ENCODE measurements at places on chromosomes 3 and 15.

GRCh38 chr15:77510066-77511057 is 89.7 kb downstream of the HMG20A start:
- DNase-seq, result no peak

GRCh38 chr3:64743156-64743886 is 55.5 kb upstream of the ADAMTS9 start:
- no peak for DNase-seq

DNA sequence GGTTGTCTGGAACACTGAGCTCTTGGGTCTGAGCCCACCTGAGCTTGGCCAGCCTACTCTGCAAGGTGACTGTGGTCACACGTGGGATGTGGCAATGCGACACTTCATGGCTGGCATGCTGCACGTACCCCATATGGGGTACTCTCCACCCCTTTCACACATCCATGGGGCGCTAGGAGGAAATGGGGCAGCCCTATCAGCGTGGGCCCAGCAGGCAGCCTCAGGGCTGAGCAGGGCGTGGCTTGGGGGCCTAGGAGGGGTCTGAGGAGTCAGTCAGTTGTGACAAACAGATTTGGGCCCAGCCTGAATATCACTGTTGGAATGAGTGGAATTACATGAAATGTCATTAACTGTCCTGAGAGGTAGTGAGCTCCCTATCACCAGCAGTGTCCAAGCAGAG is 82.3 kb upstream of the LINGO1 start:
- DNase-seq, result no peak

GRCh38 chr3:99536555-99537314 is 101.7 kb upstream of the COL8A1 start:
- DNase-seq, result no peak

GRCh38 chr3:84318273-84318809 is 640.4 kb upstream of the CADM2 start:
- DNase-seq, result no peak

DNA sequence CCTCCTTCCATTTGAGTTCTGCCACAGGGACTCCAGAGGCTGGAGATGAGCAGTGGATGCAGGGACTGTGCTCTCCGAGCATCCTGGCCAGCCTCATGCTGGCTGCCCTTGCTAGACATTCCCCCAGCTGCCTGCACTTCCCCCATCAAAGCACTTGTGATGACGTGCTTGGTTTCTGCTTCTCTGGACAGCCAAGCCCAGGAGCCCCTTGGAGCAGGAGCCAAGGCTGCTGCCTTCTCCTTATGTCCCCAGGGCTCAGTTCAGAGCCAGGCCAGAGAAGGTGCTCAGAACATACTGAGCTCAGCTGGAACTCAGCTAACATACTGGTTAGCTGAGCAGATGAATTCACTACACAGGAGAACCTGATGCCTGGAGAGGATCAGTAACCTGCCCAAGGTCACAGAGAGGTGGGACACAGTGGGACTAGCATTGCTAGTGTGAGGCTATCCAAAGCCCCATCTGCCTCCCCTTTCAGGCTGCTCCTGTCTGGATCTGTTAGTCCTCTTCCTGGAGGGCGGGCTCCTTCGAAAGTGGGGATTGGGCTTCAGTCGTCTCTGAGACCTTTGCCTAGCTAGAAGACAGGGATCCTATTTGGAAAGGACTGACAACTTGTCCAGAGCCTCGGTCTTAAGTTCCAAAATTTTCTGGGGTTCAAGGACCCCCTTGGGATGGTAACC is 4.3 kb downstream of the PCBP4 start:
- DNase-seq, result no peak

- no peak for DNase-seq
These were observed 93.3 kb downstream of the OXNAD1 start for GRCh38 chr3:16358336-16358735.

DNA sequence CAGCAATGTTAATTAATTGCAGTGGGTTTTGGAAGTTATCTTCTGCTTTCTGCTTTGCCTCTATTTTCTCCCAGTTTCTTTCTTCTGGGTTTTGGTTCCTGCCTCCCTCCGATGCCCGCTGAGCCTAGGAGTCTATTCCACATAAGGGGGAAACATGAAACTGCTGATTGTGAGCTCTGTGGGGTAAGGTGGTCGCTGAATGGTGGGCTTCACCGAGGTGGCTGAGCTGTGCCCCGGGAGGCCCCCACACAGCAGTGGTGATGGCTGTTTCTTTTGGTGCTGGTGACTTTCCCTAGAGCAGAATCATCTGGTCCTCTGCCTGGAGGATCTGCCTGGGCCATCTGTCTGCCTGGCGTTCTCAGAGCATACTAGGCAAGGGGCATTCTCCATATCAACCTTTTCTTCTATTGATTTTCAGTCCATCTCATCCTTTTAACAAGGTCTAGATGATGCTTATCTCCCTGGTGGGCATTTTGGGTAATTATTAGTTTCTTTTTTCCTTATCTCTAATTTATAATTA is 68.8 kb upstream of the ATP2B2 start:
- no peak for DNase-seq

GRCh38 chr3:111668888-111669488 is 73.8 kb upstream of the ZBED2 start:
- DNase-seq, result no peak

- DNase-seq, result no peak
These were observed 7.3 kb downstream of the PRKCD start for GRCh38 chr3:53168175-53168923.

- no peak for DNase-seq
These were observed 252.9 kb downstream of the SHQ1 start for GRCh38 chr3:72595376-72595775.

DNA sequence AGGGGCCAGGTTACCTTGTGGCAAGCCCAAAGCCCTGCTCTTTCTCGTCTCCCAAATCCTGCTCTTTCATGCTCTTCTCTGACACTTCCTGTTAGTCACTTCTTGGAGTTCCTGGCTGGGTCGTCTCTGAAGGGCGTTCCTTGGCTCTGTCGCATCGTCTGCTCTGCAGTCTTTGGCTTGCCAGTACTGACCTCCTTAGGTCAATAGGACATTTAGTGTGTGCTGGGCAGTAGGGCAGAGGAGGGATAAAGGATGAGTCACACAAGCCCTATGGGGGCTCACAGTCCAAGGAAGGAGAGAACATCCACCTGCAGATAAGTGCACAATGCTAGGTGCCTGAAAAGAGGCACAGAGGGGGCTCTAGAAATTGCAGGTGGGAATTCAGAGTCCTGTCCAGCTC is 87.5 kb downstream of the FAM43A start:
- no peak for DNase-seq

- DNase-seq, result no peak
These were observed 29.3 kb upstream of the SLCO3A1 start for GRCh38 chr15:91824256-91824655.

DNA sequence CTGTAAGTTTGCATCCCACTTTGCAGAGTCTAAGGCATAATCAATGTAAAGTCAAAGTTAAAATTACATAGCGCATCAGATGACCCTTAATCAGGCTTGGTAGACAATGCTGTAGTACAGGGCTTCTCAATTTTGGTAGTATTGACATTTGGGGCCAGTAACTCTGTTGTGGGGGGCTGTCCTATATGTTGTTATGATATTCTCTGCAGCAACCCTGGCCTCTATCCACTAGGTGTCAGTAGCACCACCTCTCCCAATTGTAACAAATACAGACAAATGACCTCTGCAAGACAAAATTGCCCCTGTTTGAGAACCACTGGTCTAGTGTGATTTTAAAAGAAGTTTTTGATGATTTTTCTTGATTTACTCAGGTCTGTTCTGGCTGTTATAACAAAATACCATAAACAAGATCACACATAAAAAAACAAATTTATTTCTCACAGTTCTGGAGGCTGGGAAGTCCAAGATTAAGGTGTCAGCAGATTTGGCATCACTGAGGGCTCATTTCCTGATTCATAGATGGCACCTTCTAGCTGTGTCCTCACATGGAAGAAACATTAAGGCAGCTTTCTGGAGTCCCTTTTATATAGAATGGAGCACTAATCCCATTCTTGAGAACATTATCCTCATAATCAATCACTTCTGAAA is 37.6 kb upstream of the SLC9A9 start:
- DNase-seq, result no peak

GRCh38 chr3:54066253-54066652 is 56.1 kb upstream of the CACNA2D3 start:
- no peak for DNase-seq

DNA sequence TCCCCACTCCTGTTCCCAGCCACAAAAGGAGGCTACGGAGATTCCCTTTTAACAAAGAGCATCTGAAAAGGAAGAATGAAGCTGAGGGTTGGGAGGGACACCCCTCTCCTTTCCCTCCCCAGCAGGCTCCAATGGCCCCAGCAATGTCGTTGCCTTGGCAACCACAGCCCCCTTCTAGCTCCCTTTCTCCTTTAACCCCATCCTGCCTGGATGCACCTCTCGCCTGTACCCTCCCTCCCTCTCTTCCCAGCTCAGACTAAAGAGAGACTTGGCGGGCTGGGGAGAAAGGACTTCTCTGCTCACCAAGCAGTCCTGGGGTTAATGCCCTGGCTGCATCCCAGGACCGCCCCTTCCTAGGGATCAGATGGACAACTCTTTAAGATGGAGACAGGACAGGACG is 7.1 kb upstream of the RPL29 start:
- DNase-seq, result no peak

GRCh38 chr3:119597548-119598288 is at the start of gene PLA1A:
Gene PLA1A, plus strand, starts transcription at chr3:119597885. Its CDS starts 29 bp downstream, at chr3:119597914.
- DNase-seq, result no peak

GRCh38 chr15:76898102-76898501 is 7.0 kb downstream of the SCAPER start:
- DNase-seq, result no peak

DNA sequence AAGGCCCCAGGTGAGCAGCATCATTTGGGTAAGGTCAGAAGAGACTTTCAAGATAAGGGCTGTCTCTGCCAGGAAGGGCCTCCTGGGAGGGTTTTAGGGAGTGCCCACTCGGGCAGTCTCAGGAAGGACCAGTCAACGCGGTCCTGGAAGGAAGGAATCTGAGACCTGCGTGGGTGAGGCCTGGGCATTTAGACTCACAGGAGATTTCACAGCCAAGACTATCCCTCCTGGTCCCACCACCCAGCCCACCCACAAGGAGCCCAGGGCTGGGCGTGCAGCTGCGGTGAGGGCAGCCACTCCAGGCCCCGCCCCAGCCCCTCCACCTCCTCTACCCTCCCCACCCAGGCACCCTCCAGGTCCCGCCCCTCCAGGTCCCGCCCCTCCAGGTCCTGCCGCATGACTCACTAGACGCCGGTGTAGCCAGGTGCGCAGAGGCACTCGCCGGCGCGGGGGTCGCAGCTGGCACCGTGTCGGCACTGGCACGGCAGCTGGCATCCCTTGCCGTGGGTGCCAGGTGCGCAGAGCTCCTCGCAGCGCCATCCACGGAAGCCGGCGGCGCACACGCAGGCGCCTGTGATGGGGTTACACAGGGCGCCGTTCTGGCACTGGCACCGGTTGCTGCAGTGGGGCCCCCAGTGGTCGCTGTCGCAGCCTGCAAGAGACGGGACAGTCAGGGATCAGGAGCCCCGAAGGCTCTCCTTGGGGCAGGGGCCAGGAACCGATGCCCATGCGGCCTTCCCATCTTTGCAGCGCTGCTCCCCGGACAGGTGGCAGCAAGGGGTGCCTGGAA is 112.7 kb downstream of the RAB11A start:
- peak; percentile 59 for DNase-seq

DNA sequence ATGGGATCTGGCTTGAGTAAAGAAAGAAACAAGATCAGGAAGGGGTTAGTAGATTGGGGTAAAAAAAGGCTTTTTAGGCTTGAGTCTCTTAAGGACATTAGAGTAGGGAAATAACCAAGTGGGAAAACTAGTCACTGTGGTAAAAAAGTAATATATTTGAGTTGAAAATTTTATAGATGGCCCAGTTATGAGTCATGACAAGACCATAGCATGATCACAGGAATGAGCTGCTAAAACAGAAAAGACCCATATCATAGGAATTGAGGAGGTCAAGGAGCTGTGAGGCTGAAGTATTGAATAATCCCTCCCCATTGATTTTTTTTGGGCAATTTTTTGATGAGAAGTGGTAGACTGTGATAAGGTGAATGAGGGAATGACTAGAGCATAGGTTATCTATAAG is 69.2 kb upstream of the TBC1D5 start:
- no peak for DNase-seq

DNA sequence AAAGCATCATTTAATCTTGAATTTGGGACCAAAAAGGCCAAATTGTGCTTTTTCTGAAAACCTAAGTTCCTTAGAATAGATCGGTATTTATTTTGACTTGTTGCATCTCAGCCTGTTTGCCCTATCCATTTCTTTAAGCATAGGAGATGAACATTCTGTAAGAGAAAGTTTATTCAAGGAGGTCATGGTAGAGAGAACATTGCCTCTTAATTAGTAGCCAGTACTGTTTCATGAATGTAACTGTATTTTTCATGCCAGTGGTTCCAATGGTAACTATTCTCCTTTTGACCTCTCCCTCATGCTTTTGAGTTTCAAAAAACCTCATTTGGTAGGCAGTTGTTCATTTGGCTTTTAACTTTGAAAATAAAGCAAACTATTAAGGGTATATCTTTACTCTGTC is 55.4 kb downstream of the ARMC8 start:
- no peak for DNase-seq

- no peak for DNase-seq
These were observed 223.3 kb downstream of the FOXP1 start for GRCh38 chr3:71360180-71360579.

DNA sequence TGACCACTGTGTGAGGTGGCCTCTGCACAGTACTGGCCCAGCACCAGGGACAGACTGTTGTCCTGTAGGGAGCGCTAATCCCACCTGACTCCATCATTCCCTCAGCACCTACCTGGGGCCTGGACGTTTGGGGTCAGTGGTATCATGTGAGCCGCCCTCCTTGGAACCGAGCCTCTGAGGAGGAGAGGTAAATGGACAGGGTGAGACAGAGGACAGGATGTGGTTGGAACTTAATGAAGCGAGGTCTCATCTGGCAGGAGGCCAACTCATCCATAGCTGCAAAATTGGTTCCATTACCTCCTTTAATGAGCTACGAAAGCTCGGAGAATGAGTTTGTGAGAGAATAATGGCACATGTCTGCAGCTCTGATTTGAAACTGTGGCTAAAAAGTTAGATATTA is 13.9 kb downstream of the MAPKAPK3 start:
- DNase-seq, result no peak

DNA sequence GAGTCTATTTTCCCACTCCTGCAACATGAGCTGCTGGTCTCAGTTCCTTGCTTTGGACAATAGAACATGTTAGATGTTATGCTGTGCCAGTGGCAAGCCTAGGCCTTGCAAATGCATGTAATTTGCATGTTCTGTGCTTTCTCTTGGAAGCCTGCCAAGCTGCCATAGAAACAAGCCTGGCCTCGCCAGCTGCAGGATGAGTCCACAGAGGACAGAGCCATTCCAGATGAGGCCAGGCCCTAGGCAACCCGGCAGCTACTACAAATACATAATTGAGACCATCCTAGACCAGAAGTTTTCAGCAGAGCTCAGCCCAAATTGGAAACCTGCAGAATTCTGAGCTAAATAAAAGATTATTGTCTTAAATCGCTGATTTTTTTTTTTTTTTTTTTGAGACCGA is 39.6 kb downstream of the TRIM69 start:
- no peak for DNase-seq
